ENCODE measurements at places on chromosomes 1 and 21.

GRCh38 chr1:60960891-60961461 lies 121.4 kb upstream of the NFIA start:
- DNase-seq, result no peak

DNA sequence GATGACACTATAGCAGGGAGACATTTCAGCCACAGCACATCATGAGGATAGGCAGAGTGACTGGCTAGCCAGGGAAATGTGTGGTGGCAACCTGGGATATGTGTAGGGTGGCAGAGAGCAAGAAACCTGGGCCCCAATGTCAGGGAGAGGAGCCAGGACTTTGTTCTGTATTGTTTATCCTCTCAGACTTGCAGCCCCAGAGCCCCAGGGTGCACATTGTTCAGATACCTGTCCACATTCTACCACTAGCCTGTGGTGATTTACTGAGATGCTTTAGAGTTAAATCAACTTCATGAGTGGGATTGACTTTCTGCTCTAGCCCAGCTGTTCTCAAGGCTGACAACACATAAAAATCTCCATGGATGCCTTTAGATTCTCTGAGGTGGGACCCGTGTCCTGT lies 61.5 kb downstream of the MAB21L3 start:
- no peak for DNase-seq

DNA sequence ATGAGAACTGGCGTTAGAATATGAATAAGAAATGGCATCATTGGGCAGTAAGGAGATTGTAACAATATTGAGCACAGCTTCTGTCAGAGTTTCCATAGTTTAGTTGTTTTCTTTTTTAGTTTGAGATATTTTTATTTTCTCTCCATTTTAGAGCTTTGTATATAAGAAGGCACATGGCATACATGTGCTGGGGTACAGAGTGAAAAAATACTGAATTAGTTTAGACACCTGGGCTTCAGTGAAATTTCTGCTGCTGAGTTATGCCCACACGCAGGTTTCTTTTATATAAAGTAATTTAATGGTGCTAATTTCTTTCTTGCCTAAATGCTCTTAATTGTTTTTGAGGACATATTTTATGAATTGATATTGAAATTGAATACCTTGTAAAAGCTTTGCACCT lies 53.6 kb upstream of the RWDD3 start:
- DNase-seq, result no peak

GRCh38 chr1:186689376-186689775 lies 9.2 kb upstream of the PTGS2 start:
- DNase-seq, result no peak

GRCh38 chr1:166721145-166721544 lies 118.1 kb upstream of the POGK start:
- DNase-seq, result no peak

GRCh38 chr1:236543065-236543669 lies 19.4 kb downstream of the LGALS8 start:
- no peak for DNase-seq

DNA sequence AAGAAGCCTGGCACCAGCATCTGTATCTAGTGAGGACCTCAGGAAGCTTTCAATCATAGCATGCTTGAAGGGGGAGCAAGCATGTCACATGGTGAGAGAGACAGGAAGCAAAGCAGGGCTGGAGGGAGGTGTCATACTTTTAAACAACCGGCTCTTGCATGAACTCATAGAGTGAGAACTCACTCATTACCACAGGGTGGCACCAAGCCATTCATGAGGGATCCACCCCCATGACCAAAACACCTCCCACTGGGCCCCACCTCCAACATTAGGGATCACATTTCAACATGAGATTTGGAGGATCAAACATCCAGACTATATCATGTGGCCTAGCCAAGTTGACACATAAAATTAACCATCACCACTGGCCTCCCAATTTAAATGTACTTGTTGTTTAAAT lies 125.1 kb upstream of the KCND3 start:
- DNase-seq, result no peak

- DNase-seq, result no peak
Observed at GRCh38 chr1:94660994-94661393, 119.4 kb upstream of the F3 start.

GRCh38 chr1:162391790-162392563 lies 10.4 kb downstream of the C1orf226 start:
- DNase-seq, result no peak

DNA sequence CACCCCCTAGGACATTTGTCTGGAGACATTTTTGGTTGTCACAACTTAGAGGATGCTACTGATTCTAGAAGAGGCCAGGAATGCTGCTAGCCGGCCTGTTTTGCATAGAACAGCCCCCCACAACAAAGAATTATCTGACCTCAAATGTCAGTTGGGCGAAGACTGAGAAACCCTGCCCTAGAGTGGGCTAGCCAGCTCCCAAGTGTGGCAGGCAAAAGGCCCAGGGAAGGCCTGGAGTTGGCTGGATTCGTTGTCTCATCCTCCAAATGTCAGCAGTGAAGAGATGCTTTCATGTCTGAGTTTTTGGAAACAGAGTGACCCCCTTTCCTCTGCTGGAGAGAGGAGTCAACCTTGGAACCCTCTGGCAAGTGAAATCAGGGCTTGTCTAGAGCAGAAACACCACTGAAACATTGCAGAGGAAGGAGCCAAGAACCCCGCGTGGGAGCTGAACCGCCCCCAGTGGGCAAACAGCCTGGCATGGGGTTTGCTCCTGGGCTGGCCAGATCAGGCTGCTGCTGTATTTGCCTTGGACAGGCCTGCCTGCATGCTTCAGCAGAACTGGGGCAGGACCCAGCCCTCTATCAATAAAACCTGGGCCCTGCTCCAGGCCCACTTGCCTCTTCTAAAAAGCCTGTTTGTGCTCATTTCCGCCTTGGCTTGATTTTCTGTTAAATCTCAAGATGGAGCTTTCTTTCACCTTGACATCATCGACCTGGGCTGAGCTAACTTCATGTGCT lies 32.9 kb downstream of the RASSF5 start:
- no peak for DNase-seq

GRCh38 chr1:110783292-110783918 lies 89.5 kb upstream of the CD53 start:
- DNase-seq, result peak; percentile 33

DNA sequence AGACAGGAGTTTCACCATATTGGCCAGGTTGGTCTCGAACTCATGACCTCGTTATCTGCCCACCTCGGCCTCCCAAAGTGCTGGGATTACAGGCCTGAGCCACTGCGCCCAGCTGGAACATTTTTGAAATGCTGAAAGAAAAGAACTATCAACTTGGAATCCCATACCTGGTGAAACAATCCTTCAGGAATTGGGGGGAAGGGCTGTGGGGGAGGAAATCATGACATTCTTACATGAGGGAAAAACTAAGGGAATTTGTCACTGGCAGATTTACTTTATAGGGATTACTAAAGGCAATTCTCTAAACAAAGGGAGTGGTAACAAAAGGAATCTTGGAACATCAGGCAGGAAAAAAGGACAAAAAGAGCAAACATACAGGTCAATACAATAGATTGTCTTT lies 25.8 kb downstream of the NDUFS5 start:
- no peak for DNase-seq

Measured in stimulated activated CD4-positive, alpha-beta T cell treated with anti-CD3 and anti-CD28 coated beads, Interleukin-12 subunit alpha, Interleukin-12 subunit beta, amount 100 ng/mL, for 4 hours (primary cell).